ENCODE measurements at places on chromosomes 11 and 22.

- DNase-seq: no peak
These were observed 197.4 kb downstream of the ADAMTS15 start for GRCh38 chr11:130645843-130646197.

GRCh38 chr11:44637487-44637886 lies 72.0 kb downstream of the CD82 start:
- DNase-seq: no peak

GRCh38 chr11:69007975-69008381 lies 5.1 kb downstream of the MRGPRF start:
- DNase-seq: peak; percentile 53

GRCh38 chr11:65003282-65003681 lies 6.5 kb upstream of the BATF2 start:
- DNase-seq: no peak

DNA sequence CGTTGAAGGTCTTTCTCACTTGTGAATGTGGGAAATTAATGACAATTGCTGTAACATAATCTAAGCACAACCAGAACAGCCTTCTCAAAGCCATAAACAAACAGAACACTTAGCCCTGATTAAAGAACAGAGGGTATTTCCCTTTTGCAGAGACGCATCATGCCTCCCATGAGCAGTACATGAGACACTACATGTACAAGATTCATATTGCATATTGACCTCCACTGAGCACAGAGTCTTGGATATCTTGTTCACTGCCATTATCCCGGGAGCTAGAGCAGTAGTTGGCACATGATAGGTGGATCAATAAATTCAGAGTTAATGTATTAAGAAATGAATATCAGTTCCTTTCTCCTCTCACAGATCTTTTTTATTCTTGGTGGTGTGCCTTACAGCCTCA lies 1194.3 kb upstream of the TENM4 start:
- DNase-seq: no peak

DNA sequence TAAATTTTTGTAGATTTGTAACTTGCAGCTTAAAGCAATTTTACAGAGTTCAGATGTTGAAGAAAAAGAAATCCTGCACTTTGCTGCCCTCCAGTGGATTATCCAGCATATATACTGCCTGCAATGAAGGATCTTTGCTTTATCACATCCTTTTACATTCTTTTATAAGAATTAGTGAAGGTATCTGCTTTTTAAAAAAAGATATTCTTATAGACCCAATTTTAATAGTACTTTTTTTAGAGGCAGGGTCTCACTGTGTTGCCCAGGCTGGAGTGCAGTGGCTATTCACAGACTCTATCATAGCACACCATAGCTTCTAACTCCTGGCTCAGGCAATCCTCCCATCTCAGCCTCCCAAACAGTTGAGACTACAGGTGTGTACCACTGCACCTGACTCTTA lies 60.7 kb downstream of the TTC17 start:
- no peak for DNase-seq

GRCh38 chr11:35404388-35404775 lies 15.0 kb downstream of the SLC1A2 start:
- DNase-seq: no peak

DNA sequence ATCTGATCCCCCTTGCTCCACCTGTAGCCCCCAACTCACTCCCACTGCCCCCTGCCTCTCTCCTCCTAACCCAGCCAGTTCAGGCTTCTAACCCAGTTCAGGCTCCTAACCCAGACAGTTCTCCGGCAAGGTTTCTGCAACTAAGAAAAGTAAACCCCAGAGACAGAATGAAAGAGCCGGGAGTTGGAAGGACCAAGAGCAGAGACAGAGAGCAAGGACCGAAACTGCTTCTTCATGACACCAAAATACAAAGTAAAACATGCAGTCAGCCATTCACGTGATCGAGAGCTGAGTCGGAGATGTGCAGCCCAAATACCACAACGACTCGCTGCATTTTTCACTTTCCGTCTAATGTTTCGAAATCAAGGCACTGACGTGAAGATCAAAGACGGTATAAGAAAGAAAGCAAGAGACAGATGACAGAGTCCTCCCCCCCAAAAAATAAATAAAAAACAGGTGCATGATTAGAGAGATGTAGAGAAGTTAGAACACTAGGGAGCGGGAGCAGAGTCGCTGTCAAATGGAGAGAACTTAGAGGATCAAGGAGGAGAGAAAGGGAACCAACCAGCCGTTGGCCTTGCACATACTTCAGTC lies 884 bp downstream of the IL10RA start:
- peak; percentile 27 for DNase-seq

GRCh38 chr11:106668147-106668546 lies 350.1 kb downstream of the GUCY1A2 start:
- DNase-seq: peak; percentile 72

DNA sequence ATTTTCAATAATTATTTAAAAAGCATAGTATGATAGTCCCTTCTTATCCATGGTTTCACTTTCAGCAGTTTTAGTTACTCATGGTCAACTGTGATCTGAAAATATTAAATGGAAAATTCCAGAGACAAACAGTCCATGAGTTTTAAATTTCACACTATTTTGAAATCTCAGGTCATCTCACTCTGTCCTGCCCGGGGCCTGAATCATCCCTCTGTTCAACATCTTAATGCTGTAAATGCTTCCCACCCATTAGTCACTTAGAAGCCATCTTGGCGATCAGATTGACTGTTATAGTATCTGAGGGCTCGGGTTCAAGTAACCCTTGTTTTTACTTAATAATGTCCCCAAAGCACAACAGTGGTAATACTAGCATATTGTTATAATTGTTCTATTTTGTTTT lies 1509.3 kb downstream of the FAM181B start:
- DNase-seq: no peak

Measured in NCI-H226 (cell line).